Activated CD8-positive, alpha-beta memory T cell treated with anti-CD3 and anti-CD28 coated beads, Interleukin-2, amount 10 ng/mL, durations not matched to agents 7 days and 5 days (primary cell): ENCODE measurements at places on chromosomes 13 and 19. TPM values are rescaled to one million over a fixed set of nuclear protein-coding genes. Genes with fewer than 3 reads are reported as not detected.

GRCh38 chr13:19657872-19658591 lies 24.6 kb downstream of the MPHOSPH8 start:
- no peaks in the 10 kb centered on the region for H3K27me3 ChIP-seq
- H3K4me3 ChIP-seq = no peak overlapping the region
- no peak overlapping the region for H3K27ac ChIP-seq

GRCh38 chr19:46783670-46784069 lies 4.7 kb downstream of the SLC1A5 start:
- H3K27me3 ChIP-seq = no peaks in the 10 kb centered on the region
- peaks cover 66% of the 10 kb centered on the region for H3K36me3 ChIP-seq
- peak overlapping the region; percentile 97 for H3K27ac ChIP-seq
- no peak for DNase-seq
- peaks cover 50% of the 10 kb centered on the region for H3K4me1 ChIP-seq
- peak overlapping the region; percentile 90 for H3K4me3 ChIP-seq

DNA sequence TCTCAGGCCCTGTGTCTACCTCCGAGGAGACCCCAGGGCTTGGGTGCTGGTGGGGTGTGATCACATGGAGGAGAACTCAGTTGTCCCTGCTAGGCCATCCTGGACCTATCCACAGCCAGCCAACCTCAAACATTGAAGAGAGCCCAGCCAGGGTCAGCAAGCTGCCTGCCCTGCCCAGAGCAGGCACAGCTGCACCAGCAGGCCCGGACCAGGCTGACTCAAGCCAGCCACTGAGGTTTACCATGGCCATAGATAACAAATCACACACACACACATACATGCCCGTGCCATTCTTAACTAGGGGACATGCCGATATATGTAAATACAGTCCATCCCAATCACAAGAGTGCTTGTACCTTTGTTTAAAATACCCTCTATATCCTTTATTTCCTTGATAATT lies 8.1 kb downstream of the ARHGEF7 start:
- no peak overlapping the region for H3K27ac ChIP-seq
- peaks cover 54% of the 10 kb centered on the region for H3K27me3 ChIP-seq
- no peaks in the 10 kb centered on the region for H3K4me1 ChIP-seq
- H3K36me3 ChIP-seq = no peaks in the 10 kb centered on the region
- DNase-seq = no peak
- no peak overlapping the region for H3K4me3 ChIP-seq

- H3K36me3 ChIP-seq = peaks cover 26% of the 10 kb centered on the region
- DNase-seq = no peak
- H3K4me3 ChIP-seq = no peak overlapping the region
- no peaks in the 10 kb centered on the region for H3K27me3 ChIP-seq
- no peak overlapping the region for H3K27ac ChIP-seq
- H3K4me1 ChIP-seq = peaks cover 29% of the 10 kb centered on the region
Measured at GRCh38 chr13:30618930-30619279, 1.2 kb downstream of the USPL1 start.

- no peaks in the 10 kb centered on the region for H3K27me3 ChIP-seq
- H3K36me3 ChIP-seq = peaks cover 6% of the 10 kb centered on the region
- peaks cover 42% of the 10 kb centered on the region for H3K4me1 ChIP-seq
- H3K27ac ChIP-seq = peak overlapping the region; percentile 87
- H3K4me3 ChIP-seq = peak overlapping the region; percentile 93
Measured at GRCh38 chr19:8004723-8005513, 523 bp downstream of the ELAVL1 start.

ZNF614 gene
- 8.7 TPM for total RNA-seq

DNA sequence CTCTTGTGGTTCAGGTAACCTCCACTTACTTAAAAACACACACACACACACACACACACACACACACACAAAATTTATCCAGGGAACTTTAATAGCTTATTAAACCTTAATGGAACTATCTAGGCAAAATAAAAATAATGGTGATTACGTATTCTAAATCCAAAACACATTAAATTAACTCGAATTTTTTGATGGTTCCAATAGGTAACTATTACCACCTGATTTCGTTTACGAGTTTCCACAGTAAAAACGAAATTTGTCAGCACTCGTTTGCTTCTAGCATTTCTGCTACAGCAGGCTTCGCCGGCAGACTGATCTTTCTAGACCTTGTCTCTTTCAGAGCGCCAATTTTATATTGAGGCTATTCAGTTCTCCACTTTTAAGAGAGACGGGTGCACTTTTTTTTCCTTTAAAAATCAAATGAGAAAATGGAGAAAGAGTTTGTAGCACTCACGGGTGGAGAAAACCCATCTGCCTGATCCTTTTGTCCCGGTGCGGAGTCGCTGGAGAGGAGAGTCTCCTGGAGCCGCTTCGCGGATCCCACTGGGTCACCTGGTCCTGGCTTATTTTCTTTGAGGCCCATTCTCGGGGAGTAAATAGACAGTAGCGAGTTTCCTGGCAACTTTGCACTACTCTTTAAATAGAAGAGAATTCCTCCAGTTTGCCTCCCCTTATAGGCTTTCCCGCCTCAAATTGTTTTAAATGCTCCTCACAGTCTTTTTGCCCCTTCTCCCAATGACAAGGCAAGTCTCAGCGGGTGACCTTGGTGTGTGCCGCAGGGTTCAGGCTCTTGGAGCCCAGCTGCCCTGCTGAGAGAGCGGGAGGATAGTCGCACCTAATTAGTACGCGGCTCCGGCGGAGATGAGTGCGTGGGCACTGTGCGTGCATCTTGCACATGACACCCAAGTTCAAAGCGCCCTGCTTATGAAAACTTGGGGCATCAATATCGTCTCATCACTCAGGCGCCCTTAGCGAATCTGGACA lies 117.0 kb downstream of the KCNRG start:
- DNase-seq = no peak
- peaks cover 72% of the 10 kb centered on the region for H3K27me3 ChIP-seq
- H3K4me3 ChIP-seq = peak overlapping the region; percentile 6
- no peak overlapping the region for H3K27ac ChIP-seq

KIR2DL4 gene
- 0.42 TPM for total RNA-seq

PRSS57 gene
- total RNA-seq = 0.59 TPM

DNA sequence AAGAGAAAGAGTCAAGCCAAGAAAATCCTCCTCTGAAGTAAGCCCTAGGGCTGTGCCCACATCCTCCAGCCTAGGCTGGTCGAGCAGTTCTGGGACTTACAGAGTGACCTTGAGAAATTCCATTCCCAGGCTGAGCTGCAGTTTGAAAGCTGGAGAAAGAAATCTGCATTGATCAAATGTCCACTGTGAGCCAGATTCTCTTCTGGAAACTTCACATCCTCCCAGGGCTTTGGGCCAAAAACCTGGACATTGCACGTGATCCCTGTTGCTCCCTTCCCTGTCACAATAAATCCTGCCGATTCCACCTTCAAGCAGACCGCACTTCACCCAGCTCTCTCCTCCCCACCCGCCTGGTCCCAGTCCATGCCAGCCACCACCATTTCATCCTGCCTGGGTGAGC lies 15.7 kb downstream of the TMEM143 start:
- peaks cover 7% of the 10 kb centered on the region for H3K4me1 ChIP-seq
- no peaks in the 10 kb centered on the region for H3K27me3 ChIP-seq
- DNase-seq = no peak
- no peaks in the 10 kb centered on the region for H3K36me3 ChIP-seq
- H3K4me3 ChIP-seq = no peak overlapping the region
- no peak overlapping the region for H3K27ac ChIP-seq

GRCh38 chr13:85615031-85615430 lies 184.2 kb downstream of the SLITRK6 start:
- DNase-seq = no peak
- H3K36me3 ChIP-seq = no peaks in the 10 kb centered on the region
- no peak overlapping the region for H3K27ac ChIP-seq
- H3K27me3 ChIP-seq = no peaks in the 10 kb centered on the region
- H3K4me3 ChIP-seq = no peak overlapping the region
- no peaks in the 10 kb centered on the region for H3K4me1 ChIP-seq

TBXA2R gene
- total RNA-seq = 0.26 TPM

ANKRD24 gene
- total RNA-seq = 1.4 TPM

CXCL17 gene
- not detected for total RNA-seq

- H3K4me1 ChIP-seq = peaks cover 1% of the 10 kb centered on the region
- H3K36me3 ChIP-seq = no peaks in the 10 kb centered on the region
- DNase-seq = no peak
- H3K4me3 ChIP-seq = no peak overlapping the region
- H3K27me3 ChIP-seq = peaks cover 20% of the 10 kb centered on the region
- no peak overlapping the region for H3K27ac ChIP-seq
Measured at GRCh38 chr19:51319649-51320279, 8.3 kb downstream of the IGLON5 start.

GRCh38 chr13:50080203-50080910 lies 65.1 kb downstream of the KCNRG start:
- H3K36me3 ChIP-seq = peaks cover 47% of the 10 kb centered on the region
- H3K4me1 ChIP-seq = peaks cover 46% of the 10 kb centered on the region
- no peaks in the 10 kb centered on the region for H3K27me3 ChIP-seq
- H3K4me3 ChIP-seq = peak overlapping the region; percentile 90

SPINT2 gene
- total RNA-seq = 9.3 TPM

GRCh38 chr13:26680123-26680450 lies 80.5 kb downstream of the GPR12 start:
- no peaks in the 10 kb centered on the region for H3K36me3 ChIP-seq
- H3K4me3 ChIP-seq = no peak overlapping the region
- no peak overlapping the region for H3K27ac ChIP-seq
- H3K27me3 ChIP-seq = peaks cover 5% of the 10 kb centered on the region
- H3K4me1 ChIP-seq = no peaks in the 10 kb centered on the region
- no peak for DNase-seq

DNA sequence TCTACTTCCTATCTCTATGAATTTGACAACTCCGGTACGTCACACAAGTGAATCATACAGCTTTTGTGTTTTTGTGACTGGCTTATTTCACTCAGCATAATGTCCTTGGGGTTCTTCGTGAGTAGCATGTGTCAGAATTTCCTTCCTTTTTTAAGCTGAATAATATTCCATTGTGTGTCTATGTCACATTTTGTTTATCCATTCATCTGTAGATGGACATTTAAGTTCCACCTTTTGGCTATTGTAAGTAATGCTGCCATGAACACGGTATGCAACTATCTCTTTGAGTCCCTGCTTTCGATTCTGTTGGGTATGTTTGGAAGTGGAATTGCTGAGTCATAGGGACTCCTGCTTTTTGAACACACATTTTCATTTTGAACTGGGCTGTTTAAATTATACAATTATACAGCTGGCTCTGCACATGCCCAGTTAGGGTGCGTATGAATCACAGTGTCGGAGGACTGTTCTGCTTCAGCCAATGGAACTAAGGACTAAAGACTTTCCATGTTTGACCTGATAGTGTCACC lies 43.0 kb upstream of the C13orf42 start:
- DNase-seq = no peak
- no peaks in the 10 kb centered on the region for H3K36me3 ChIP-seq
- peaks cover 33% of the 10 kb centered on the region for H3K27me3 ChIP-seq
- H3K27ac ChIP-seq = no peak overlapping the region
- no peak overlapping the region for H3K4me3 ChIP-seq
- peaks cover 9% of the 10 kb centered on the region for H3K4me1 ChIP-seq
